ENCODE measurements at places on chromosomes 1 and 21.
A peak's percentile ranks its signal among the peaks of the same experiment; 100 is the strongest.

- DNase-seq, result no peak
These were observed 42.1 kb downstream of the CAMK2N1 start for GRCh38 chr1:20443703-20444586.

GRCh38 chr1:204714861-204715511, 29.4 kb upstream of the LRRN2 start:
- no peak for DNase-seq

- no peak for DNase-seq
These were observed 46.9 kb downstream of the CR1L start for GRCh38 chr1:207691841-207692240.

DNA sequence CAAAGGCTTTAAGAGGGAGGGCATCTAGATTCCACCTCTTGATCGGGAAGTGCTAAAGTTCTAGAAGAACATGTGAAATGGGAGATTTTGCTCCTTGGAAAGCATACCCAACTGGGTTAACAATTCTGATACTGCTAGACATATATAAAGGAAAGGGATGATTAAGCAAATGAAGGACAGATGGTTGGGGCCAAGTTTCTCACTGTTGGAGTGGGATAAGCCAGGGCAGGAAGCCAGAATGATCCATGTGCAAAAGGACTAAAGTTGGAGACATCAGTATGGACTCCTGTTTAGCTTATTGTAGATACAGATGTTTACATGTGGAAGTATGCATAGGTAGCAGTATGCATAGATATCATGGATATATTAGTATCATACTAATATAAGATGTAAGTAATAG, 16.8 kb downstream of the PLA2G5 start:
- DNase-seq, result no peak

- no peak for DNase-seq
These were observed 50.9 kb downstream of the PCNT start for GRCh38 chr21:46374761-46375389.

GRCh38 chr1:1272341-1273208, 1.1 kb downstream of the UBE2J2 start:
- DNase-seq, result no peak

- no peak for DNase-seq
These were observed 26.4 kb upstream of the SYCP1 start for GRCh38 chr1:114828251-114828650.

DNA sequence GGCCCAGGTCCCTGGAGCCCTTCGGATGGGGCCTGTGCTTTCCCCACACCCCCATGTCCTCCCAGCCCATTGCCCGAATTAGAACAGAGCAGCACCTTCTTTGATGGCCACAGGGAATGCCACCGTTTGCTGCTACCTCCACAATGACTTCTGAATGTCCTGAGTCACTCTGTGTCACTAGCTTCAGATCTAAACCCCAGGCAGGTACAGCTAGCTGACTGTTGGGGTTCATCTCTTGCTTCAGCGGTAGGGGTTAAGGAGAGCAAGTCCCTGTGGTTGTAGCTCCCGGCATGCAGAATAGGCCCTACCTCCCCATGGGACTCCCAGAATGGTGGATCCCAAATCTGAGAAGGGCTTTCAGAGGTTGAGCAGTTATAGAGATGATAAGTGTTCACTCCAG, 291.1 kb upstream of the POU3F1 start:
- DNase-seq, result no peak

DNA sequence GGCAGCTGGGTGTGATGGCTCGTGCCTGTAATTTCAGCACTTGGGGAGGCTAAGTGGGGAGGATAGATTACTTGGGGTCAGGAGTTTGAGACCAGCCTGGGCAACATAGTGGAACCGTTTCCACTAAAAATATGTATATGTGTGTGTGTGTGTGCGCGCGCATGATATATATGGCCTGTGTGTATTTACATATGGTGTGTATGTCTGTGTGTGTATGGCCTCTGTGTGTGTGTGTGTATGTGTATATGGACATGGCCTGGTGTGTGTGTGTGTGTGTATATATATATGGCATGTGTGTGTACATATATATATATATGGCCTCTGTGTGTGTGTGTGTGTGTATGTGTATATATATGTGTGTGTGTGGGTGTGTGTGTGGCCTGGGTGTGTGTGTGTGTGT, 16.0 kb upstream of the SLC2A7 start:
- no peak for DNase-seq

DNA sequence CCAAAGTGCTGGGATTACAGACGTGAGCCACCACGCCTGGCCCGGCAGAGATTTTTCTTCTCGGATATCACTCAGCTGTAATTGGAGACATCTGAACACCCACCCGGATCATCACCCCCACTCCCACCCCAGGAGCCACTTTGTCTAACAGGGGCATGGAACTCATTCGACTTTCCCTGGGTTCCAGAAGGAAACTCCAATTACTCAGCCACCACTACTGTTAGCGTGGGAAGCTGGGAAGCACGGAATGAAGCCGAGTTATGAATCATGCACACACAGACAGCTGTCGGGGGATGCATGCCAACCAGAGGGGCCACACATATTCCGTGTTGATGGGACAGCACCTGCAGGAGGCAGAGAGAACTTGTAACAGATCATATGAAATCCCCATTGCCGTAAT, 85.2 kb downstream of the HLCS start:
- no peak for DNase-seq

DNA sequence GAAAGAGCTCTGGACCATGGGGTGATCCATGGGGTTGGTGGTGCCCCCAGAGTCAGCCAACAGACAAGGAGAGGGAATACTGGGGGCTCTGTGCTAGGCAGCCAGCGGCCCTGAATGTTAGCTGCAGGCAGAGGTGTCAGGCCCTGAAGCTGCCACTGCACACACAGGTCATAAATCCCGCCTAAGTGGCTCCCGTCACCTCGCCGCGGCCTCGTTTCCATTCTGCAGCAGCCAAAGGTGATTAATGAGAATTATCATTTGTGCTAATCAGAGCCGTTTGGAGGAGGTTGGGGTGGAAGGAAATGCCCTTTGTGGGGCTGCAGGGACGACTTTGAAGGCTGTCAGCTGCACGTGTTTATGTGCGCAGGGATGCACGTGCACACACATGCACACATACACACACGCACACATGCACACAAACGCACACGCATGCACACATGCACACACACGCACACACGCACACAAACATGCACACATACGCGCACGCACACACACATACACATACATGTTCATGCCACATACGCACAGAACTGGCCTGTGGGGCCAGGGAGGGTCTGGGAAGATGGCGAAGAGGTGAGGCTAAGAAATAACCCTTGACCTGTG, 88.8 kb upstream of the ARHGEF16 start:
- DNase-seq, result no peak

- no peak for DNase-seq
These were observed 45.3 kb downstream of the TARBP1 start for GRCh38 chr1:234433563-234434285.

DNA sequence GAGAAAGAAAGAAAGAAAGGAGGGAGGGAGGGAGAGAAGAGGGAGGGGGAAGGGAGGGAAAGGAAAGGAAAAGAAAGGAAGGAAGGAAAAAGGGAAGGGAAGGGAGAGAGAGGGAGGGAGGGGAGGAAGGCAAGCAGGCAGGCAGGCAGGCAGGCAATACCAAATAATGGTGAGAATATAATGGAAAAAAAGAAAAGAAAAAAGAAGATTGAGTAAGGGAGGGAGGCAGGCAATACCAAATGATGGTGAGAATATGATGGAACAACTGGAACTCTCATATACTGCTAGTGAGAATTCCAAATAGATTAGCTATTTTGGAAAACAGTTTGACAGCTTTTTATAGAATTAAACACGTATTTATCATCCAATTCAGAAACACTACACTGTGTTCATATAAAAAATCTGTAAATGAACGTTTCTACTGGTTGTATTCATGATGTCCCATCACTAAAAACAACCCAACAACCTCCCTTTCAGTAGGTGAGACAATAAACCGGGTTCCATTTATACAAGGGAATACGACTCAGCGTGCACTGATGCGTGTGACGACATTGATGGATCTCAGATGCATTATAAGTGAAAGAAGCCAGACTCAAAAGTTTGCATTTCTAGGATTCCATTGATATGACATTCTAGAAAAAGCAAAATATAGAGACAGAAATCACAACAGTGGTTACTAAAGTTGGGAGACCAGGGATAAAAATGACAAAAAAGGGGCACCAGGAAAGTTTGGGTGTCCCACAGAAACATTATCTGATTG, 226.4 kb downstream of the DSCAM start:
- DNase-seq, result no peak

GRCh38 chr1:52635321-52636089, 2.5 kb downstream of the SHISAL2A start:
- DNase-seq, result no peak

GRCh38 chr1:221166559-221167318, 287.5 kb downstream of the HLX start:
- no peak for DNase-seq

- no peak for DNase-seq
These were observed 189.5 kb downstream of the SIPA1L2 start for GRCh38 chr1:232440325-232441035.

- no peak for DNase-seq
These were observed 13.7 kb downstream of the ZBTB7B start for GRCh38 chr1:155016231-155016831.

DNA sequence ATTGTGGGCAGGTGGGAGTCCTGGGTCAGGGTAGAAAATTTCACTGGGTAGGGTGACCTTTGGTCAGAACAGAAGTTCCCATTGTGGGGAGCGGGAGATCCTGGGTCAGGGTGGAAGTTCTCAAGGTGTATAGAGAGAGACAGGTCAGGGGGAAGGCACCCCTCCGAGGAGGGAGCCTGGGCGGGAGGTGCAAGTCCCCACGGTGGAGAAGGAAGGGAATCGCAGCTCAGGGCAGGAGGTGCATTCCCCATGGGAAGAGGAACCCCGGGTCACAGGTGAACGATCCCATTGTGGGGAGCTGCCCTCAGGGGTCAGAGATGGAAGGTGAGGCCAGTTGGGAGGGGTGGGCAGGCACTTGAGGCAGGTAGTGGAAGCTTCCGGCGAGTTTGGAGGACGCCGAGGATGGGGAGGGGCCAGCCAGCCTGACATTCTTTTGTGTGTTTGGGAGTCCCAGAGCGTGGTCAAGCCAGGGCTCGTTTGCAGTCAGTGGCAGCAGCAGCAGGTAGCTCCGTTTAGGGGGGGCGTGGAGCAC, 637 bp downstream of the LYPLA2 start:
- peak; percentile 14 for DNase-seq
